ENCODE measurements at places on chromosomes 13 and 19.

DNA sequence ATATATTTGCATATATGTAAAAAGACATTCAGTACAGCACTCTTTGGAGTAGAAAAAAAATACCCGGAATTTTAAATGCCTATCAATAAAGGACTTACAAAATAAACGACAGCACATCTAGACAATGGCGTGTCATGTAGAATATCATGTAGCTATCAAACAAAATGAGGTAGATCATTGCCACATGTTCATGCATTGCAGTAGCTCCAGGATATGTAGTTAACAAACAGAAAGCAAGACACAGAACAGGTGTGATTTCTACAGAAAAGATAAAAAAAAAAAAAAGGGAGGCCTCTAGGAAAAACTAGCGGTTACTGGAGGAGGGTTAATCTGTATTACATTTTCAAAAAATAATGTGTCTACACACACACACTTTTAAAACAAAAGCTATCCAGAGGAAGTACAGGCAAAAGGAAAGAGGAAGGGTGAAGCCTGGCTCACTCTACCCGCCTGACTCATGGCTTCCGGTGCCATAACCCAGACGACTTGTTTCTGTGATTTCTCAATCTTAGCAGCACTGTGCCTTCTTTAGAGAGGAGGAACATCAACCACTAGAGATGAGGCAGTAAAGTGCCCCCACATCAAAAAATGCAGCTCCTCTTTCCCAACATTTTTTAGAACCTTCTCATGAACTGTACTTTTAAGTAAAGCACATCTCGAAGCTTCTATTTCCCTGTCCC lies 6.9 kb downstream of the KCTD12 start:
- peak; percentile 85 for DNase-seq

GRCh38 chr13:94609196-94609595 lies 7.5 kb downstream of the GPR180 start:
- DNase-seq: no peak

DNA sequence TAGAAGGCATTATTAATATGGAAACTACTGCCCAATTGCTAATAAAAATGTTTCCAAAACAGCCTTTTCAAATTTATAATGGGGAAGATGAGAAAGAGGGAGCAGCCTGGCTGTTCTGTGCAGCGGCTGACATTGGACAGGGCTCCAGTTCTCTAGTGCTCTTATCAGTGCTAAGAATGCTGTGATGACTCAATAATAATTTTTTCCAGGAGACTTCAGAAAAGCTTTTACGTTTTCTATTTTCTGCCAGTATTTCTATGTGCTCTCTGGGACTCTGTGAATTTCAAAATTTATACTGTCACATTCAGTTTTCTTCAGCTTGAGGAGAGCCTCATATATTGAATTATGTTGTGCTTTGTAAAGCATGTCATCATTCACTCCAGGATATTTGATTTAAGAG lies 209.6 kb downstream of the VWA8 start:
- peak; percentile 59 for DNase-seq

DNA sequence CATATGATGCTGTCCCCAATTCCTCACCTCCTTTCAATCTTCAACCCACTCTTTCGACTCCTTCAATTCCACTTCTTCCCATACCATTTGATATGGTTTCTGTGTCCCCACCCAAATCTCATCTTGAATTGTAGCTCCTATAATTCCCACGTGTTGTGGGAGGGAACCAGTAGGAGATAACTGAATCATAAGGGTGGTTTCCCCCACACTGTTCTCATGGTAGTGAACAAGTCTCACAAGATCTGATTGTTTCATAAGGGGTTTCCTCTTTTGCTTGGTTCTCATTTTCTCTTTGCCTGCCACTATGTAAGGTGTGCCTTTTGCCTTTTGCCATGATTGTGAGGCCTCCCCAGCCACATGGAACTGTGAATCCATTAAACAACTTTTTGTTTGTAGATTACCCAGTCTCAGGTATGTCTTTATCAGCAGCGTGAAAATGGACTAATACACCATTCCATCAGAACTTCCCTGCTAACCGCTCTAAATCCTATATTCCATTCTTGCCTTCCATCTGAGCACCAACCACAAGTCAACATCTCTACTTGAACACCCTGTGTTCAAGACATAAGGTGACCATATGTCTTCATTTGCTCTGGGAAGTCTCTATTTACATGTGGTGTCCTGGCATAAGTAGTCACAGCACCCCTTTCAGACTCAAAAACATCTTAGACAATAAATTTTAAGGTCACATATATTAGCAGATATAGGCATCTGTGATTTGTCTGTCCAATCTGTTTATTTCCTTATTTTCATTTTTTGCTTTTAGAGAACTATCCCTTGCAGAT lies 122.9 kb downstream of the TSHZ3 start:
- no peak for DNase-seq

DNA sequence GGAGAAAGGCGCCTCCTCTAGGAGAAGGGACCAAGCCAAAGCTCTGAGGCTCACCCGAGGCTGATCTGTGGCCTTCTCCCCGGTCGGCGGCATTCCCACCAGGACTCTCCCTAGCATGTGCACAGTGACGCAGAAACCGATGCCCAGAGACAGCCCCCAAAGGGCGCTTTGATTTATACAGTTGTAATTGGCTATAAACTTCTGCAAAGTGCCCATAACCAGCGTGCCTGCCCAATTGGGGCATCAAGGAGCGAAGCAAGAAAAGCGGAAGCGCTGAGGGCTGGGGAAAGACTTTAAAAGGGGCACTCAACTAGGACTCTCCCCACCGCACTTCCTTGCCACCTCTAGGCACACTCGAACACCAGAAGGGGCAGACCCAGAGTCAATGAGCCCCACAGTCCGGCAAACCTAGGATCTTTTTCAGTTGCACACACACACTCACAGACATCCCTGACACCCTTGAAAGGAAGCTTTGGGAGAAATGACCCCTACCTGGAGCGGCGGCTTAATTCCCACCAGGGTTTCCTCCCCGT lies 1.8 kb downstream of the CDX2 start:
- DNase-seq: no peak

DNA sequence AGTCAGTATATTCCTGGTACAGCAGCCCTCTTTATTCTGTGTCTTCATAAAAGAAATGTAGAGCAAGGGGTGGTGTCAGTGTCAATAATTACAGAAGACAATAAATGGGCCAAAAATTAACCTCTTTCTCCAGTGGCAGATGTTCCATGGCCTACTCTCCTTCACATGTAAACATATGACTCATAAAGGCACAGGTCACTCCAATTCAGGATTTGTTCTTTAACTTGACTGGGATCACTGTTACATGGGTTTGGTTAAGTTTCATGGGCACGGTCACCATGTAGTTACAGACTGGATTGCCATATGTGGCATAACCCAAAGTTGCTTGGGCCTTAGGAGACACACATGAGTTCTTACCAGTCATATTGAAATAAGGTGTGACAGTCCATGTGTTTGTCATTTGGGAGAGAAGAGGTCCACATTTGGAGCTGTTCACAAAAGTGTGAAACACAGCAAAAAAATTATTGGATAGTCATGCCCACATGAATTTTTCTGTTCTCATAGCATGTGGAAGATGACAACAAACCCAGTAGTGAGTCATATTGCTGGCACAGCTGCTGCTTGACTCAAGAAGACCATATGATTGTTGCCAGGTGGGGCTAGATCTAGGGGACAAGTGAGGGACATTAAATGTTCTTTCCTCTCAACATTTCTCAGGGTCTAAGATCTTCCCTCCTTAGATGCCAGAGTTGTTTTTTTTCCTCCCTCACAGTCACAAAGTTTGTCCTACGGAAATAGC lies 68.1 kb upstream of the HTR2A start:
- DNase-seq: peak; percentile 26

- no peak for DNase-seq
Measured at GRCh38 chr19:49294401-49294800, 30.6 kb downstream of the SLC6A16 start.

GRCh38 chr19:35249848-35250711 lies 1.3 kb downstream of the LSR start:
- no peak for DNase-seq

- DNase-seq: no peak
Measured at GRCh38 chr19:51138549-51138979, 3.5 kb upstream of the SIGLEC7 start.

DNA sequence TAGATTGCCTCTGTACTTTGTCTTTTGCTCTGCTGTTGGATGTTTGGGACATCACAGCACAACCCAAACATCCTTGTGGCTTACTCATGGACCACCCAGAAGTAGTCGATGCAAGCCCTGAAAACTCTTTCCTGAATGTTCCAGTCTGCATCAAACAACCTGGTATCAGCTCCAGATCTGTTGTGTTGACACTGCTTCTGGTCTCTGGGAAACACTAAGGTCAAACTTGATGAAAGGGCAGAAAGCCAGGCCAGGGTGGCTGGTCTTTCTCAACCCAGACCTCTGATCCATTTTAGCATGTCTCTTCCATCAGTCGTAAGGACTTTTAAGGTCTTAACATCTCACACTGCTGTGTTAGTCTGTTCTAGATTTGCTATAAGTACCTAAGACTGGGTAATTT lies 265.7 kb downstream of the ZNF536 start:
- no peak for DNase-seq
